Subcutaneous adipose tissue (tissue), 4 donors: ENCODE measurements at places on chromosomes 16 and 17. TPM values are rescaled to one million over a fixed set of nuclear protein-coding genes. Genes with fewer than 3 reads are reported as not detected.

The PARD6A gene
- total RNA-seq, result 2.8 TPM

The FBXL19 gene
- total RNA-seq, result 6.2 TPM

The GRAPL gene
- total RNA-seq, result 7.2 TPM

The OTOP3 gene
- not detected for total RNA-seq

The PRDM7 gene
- not detected for total RNA-seq

The KRTAP2-3 gene
- not detected for total RNA-seq

The SLC12A3 gene
- total RNA-seq, result not detected

The USP32 gene
- 75.0 TPM for total RNA-seq

The RETREG3 gene
- 36.4 TPM for total RNA-seq

The KRT222 gene
- total RNA-seq, result 2.0 TPM

The DLG4 gene
- total RNA-seq, result 3.3 TPM

The MPV17L gene
- 19.9 TPM for total RNA-seq

The MILR1 gene
- 15.3 TPM for total RNA-seq

The MMP28 gene
- total RNA-seq, result 39.6 TPM

The TNFRSF17 gene
- not detected for total RNA-seq

The ZNF750 gene
- total RNA-seq, result not detected

The APOBR gene
- total RNA-seq, result 8.7 TPM

The ADAP2 gene
- 36.0 TPM for total RNA-seq

The HOXB4 gene
- 2.8 TPM for total RNA-seq

The HSD3B7 gene
- total RNA-seq, result 73.8 TPM

The TANC2 gene
- total RNA-seq, result 30.1 TPM

The SLC2A4 gene
- total RNA-seq, result 5.6 TPM

The DLX4 gene
- total RNA-seq, result 1.3 TPM

The ATP2C2 gene
- not detected for total RNA-seq

The MMP25 gene
- not detected for total RNA-seq

The ZG16B gene
- not detected for total RNA-seq

The UTS2R gene
- total RNA-seq, result not detected

The CCDC200 gene
- not detected for total RNA-seq

The CD300H gene
- not detected for total RNA-seq

The BFAR gene
- total RNA-seq, result 81.4 TPM

The CD300A gene
- 2.4 TPM for total RNA-seq

The CHAD gene
- not detected for total RNA-seq

The CCL17 gene
- not detected for total RNA-seq

The FBXO39 gene
- total RNA-seq, result not detected

The SLC5A2 gene
- total RNA-seq, result not detected

The CEP95 gene
- total RNA-seq, result 58.7 TPM

The ASB16 gene
- total RNA-seq, result not detected
